OCI-LY7 (cell line): ENCODE measurements at places on chromosomes 5 and 9. TPM values are rescaled to one million over a fixed set of nuclear protein-coding genes. Genes with fewer than 3 reads are reported as not detected.

The PCDHB13 gene
- not detected in 2 replicates for total RNA-seq

The CLTB gene
- total RNA-seq, result 44.5 and 53.0 TPM in 2 replicates

The NEURL1B gene
- total RNA-seq, result 0.30 and 0.32 TPM in 2 replicates

The TMEM8B gene
- 15.7 and 19.1 TPM in 2 replicates for total RNA-seq

The LCN1 gene
- not detected in 2 replicates for total RNA-seq

The IL4 gene
- total RNA-seq, result not detected in 2 replicates

The NPR3 gene
- not detected in 2 replicates for total RNA-seq

The SLC6A7 gene
- total RNA-seq, result not detected in 2 replicates

The KIAA0825 gene
- total RNA-seq, result 0.09 and 0.19 TPM in 2 replicates

The KCNV2 gene
- total RNA-seq, result not detected in 2 replicates

The ANKRD31 gene
- total RNA-seq, result 0.13 TPM in 1 of 2 replicates, not detected in the other

The IL3 gene
- not detected in 2 replicates for total RNA-seq

The SYK gene
- 175 and 201 TPM in 2 replicates for total RNA-seq

The FREM1 gene
- total RNA-seq, result not detected in 2 replicates

The SLC46A2 gene
- total RNA-seq, result not detected in 2 replicates

The FOXD4L4 gene
- 0.53 and 1.5 TPM in 2 replicates for total RNA-seq

The EQTN gene
- total RNA-seq, result not detected in 2 replicates

The ABL1 gene
- 28.3 and 33.7 TPM in 2 replicates for total RNA-seq

The HDHD3 gene
- total RNA-seq, result 16.0 and 16.7 TPM in 2 replicates

The PCDH12 gene
- total RNA-seq, result not detected in 2 replicates

The ATP10B gene
- not detected in 2 replicates for total RNA-seq

The STRBP gene
- total RNA-seq, result 179 and 184 TPM in 2 replicates
